ENCODE measurements at places on chromosomes 1 and 21. TPM values are rescaled to one million over a fixed set of nuclear protein-coding genes. Genes with fewer than 3 reads are reported as not detected.

Gene BGLAP
- 0.61 TPM for total RNA-seq

Gene CFAP45
- 1.9 TPM for total RNA-seq

Gene LCE3D
- total RNA-seq, result not detected

Gene KRTAP19-2
- not detected for total RNA-seq

Gene ALPL
- total RNA-seq, result not detected

Gene OVAAL
- total RNA-seq, result not detected

Gene NOS1AP
- total RNA-seq, result 1.1 TPM

Gene NUP210L
- total RNA-seq, result not detected

Gene LYPLA2
- total RNA-seq, result 87.2 TPM

Gene KRTAP13-2
- not detected for total RNA-seq

Gene CFAP141
- total RNA-seq, result not detected

Gene KISS1
- 1.1 TPM for total RNA-seq

All from epithelial cell of umbilical artery (primary cell).